ENCODE measurements at places on chromosomes 1 and 21.

GRCh38 chr1:214050513-214051401 is 63.0 kb downstream of the PROX1 start:
- no peak for DNase-seq

GRCh38 chr1:245463392-245464165 is 308.8 kb downstream of the KIF26B start:
- no peak for DNase-seq

DNA sequence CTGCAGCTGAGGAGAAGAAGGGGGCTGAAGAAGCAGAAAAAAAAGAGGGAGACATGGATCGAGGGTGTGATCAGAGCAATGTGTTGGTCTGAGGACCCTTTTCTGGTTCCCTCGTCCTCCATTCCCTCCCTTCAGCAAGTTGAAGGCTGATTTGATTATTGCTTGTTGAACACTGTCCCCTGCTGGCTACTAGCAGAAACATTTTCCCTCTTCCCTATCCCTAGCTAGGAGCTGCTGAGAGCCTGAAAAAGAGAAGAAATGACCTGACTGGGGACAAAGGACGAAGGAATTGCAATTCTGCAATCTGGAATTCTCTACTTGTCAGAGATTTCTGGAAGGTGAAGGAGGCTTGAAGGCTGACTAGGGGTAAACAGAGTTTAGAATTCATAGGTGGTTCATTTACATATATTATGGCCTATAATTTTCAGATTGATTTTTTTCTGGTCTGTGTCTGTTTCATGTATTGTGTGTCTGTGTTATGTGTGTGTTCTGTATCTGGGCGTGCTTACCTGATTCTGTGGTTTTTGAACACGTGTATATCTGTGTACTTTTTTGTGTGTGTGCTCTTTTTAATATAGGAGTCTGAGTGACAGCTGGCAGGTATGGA is 9.8 kb downstream of the NHLH1 start:
- peak; percentile 48 for DNase-seq

- no peak for DNase-seq
Observed at GRCh38 chr1:233569636-233570035, 44.3 kb upstream of the KCNK1 start.

DNA sequence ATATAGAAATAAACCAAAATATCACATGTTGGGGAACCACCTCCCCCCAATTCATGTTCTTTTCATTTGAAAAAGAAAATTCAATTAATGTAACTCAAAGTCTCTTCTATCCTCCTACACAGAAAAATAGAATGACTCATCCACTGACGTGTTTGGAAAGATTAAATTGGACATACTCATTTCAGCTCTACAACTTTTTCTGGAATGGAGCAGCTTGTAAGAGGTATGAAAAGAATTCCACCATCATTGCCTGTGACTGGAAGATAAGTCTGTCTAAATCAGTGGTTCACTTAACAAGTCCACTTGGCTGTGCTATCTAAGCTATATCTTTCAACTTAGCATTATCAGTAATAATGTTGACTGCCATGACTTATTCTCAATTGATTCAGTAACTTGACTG is 702.3 kb downstream of the BRINP3 start:
- DNase-seq = no peak

GRCh38 chr1:156860628-156861423 is at the start of gene NTRK1:
Gene NTRK1 (plus strand): TSS chr1:156860865. CDS start chr1:156860935, 70 bp downstream.
- peak; percentile 6 for DNase-seq

GRCh38 chr1:111361761-111362160 is 65.8 kb downstream of the OVGP1 start:
- DNase-seq = no peak

Data from nucleus accumbens (tissue), 56 donors.